ENCODE measurements at places on chromosomes 3 and 15.

GRCh38 chr15:63970621-63971426 is 75.5 kb downstream of the DAPK2 start:
- DNase-seq: no peak

DNA sequence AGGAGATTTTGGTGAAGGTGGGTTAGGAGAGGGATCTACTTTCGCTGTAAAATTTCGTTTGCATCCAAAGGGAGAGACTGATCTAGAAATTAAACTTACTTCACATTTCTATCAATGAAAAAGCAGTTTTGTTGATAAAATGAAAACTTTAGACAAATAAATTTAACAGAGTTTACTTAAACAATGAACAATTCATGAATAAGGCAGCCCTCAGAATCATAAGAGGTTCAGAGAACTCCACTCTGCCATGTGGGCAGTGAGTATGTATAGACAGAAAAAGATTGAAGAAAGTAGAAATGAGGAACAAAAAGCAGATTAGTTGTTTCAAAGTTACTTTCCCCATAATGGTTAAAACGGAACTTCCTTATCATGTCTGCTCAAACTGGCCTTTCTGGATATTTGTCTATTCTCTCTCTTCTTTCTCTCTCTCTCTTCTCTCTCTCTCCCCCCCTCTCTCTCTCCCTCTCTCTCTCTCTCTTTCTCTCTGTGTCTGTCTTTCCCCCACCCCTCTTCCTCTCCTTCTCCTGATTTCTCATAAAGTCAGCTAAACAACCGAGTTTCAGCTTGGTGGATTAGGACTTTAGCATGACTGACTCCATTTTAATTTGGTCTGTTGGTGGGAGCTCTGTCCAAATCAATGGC is 248.9 kb downstream of the TJP1 start:
- DNase-seq: no peak

DNA sequence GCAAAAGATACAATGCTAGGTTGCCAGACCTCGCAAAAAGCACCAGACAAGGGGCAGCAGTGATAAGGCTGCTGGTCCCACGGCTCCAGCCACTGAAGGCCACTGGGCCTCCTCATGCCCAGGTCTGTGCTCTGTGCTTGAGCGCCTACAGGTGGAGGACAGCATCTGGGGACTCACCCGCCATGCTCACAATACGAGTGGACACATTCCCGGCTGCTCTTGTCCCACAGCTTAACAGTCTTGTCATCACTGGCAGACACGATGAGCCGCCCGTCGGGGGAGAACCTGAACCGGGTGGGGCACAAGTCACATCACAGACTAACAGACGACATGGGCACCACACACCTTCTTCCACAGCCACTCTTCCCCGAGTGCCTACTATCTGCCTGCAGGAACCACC is 7.4 kb downstream of the POC1A start:
- no peak for DNase-seq

DNA sequence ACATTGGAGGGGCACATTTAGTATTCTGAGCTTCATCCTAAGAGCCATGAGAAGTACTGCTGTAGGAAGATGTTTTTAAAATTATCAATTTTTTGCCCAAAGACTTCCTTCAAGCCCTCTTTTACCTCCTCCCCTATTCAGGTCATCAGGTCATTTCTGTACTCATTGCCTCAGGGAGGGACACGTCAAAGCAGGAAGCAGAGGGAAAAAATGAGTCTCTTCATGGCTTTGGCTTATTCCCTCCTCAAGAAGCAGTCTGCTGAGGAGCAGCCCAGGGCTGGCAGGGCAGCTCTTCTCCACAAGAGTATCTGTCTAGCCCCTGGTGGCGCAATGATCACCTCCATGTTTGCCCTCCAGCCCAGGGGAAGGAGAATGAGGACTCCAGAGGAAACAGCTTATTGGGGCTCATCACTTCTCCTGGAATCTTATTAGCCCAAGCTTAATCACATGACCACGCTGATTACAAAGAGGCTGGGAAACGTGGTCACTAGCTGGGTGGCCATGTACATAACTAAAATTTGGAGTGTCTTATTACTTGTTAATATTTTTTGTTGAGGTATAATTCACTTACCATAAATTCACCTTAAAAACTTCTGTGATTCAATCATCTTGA is 44.2 kb upstream of the GATA2 start:
- DNase-seq: no peak

DNA sequence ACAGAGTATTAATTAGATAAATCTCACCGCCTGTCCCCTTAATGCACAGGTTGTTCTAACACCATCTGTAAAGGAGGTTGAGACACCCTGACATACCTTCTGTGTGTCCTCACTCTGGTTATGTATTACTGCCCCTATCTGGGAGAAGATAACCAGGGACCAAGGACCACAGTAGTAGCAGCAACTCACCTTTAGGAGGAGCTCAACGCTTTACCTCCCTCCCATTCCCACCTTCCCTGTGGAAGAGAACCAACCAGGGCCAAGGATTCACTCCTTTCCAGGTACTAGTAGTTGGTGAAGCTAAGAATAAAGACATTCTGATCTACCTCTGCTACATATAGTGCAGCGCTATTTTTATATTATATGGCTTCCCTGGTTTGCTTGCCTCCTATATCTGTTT is 232.6 kb downstream of the MEX3B start:
- no peak for DNase-seq

DNA sequence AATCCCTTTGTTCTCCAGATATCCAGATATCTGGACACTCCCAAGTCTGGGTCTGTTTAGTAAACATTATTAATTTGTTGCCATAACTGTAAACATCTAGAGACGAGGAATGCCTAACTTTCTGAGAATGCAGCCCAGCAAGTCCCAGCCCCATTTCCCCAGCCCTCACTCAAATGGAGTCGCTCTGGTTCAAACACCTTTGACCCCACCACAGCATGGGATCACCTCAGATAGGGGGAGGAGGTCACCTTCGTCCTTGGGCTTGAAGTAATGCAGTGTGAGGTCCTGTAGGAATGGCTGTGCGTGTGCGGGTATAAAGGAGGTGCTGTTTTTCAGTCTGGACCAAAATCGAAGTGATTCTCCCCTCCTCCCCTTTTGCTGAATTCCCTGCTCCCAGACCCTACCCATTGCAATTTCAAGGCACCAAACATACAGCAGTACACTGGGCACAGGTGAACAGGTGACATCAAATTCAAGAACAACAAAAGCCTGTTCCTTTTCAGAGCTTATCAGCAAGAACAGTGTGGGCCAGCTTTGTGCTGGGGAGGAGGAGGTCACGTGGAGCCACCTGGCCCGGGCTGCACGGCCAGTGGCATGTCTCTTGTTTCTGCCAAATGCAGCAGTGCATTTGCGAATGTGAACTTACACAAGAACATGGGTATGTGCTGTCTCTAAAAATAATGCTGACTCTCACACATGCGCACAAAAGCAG is 57.5 kb upstream of the TRPM1 start:
- no peak for DNase-seq

DNA sequence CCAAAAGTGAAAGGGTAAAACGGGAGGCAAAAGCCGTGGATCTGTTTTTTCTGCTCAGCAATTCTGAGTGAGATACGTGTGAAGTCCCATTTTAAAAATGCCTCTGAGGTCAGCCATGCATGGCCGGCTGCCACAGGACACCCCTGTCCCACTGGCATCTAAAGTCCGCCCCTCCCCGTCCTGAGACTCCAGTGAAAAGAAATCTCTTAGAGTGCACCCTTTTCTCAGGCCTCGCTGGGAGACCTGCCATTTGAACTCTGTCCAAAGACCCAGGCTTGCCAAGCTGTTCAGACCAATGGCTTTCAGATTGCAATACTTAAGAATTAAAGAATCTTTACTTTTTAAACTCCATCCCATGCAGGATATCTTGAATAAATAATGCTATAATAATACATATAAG is 61.0 kb upstream of the SLC24A5 start:
- DNase-seq: no peak

GRCh38 chr3:23889386-23889785 is 27.4 kb downstream of the NKIRAS1 start:
- no peak for DNase-seq

- no peak for DNase-seq
Observed at GRCh38 chr15:73934281-73934680, 8.0 kb downstream of the LOXL1 start.

DNA sequence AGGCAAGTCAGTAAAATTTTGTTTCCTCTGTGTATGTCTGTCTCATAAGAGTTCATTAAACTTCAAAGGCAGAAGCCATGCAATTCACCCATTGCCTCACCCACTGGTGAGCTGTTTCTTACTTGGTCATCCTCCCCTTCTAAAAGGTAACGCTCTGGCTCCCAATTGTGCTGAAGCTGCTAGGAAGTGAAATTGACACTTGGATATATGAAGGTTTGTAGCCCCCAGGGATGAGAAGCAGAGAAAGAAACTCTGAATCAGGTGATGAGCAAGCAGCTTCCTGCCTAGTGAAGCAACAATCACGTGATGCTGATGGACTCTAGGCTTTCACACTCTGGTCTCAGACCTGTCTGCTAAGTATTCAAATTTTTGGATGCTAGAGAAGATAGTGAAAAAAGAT is 70.7 kb downstream of the CD200R1L start:
- DNase-seq: no peak

- DNase-seq: no peak
Observed at GRCh38 chr3:42752441-42752840, 20.6 kb downstream of the CCDC13 start.

GRCh38 chr15:94487635-94488034 is 256.3 kb downstream of the MCTP2 start:
- DNase-seq: no peak

DNA sequence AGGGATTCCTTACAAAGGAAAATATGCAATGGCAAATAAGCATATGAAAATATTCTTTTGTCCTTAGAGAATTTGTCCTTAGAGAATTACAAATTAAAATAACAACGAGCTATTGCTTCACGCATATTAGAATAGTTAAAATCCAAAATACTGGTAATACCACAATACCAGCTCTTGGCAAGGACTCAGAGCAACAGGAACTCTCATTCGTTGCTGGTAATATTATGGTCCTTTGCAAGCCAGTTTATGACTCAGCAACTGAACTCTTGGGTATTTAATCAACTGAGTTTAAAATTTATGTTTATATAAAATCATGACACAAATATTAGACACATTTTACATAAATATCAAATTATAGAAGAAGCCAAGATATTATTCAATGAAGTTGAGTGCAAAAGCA is 1730.4 kb downstream of the SI start:
- DNase-seq: no peak

- no peak for DNase-seq
Observed at GRCh38 chr3:193400304-193400703, 21.8 kb upstream of the ATP13A5 start.

GRCh38 chr15:49619226-49619625 is 1.4 kb downstream of the FAM227B start:
- DNase-seq: no peak

DNA sequence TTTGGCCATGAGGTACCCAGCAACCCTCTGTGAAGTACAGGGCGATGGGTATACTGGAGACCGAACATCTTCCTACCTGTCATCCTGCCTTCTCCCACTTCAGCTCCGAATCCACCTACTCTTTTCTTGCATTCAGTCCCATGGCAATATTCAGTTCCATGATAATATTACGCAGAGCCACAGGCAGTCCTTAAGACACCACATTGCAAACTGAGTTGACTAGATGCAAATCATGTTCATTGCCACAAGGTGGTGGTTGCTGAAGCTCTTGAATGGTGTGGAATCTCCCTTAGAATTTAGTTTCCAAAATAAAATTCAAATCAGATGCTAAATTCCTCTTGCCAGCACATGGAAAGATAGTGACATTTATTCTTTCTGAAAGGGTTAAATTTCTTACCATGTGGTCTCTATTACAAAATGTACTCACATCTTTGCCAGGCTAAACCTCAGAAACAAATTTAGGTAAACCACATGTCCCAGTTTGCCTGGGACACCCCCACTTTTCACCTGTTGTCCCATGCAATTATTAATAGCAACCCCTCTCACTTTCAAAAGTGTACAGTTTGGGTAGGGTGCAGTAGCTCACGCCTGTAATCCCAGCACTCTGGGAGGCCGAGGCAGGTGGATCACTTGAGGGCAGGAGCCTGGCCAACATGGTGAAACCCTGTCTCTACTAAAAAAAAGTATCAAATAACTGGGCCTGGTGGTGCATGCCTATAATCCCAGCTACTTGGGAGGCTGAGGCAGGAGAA is 1.7 kb upstream of the NME9 start:
- no peak for DNase-seq

DNA sequence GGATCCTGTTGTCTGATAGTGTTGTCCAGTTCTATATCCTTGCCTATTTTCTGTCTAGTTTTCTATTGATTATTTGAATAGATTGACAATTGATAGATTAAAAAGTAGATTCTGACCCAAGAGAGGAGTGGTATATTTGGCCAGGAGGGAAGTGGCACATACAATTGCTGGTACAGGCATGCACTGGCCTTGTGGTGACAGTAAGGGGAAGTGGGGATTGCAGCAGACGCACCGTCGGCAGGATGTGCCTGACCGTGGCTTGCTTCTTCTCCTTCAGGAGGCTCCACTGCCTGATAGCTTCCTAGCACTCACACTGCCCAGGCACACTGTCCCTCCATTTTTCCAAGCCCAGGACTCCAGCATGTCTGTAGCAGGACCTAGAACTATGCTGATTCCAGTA is 10.5 kb downstream of the GABRG3 start:
- no peak for DNase-seq

DNA sequence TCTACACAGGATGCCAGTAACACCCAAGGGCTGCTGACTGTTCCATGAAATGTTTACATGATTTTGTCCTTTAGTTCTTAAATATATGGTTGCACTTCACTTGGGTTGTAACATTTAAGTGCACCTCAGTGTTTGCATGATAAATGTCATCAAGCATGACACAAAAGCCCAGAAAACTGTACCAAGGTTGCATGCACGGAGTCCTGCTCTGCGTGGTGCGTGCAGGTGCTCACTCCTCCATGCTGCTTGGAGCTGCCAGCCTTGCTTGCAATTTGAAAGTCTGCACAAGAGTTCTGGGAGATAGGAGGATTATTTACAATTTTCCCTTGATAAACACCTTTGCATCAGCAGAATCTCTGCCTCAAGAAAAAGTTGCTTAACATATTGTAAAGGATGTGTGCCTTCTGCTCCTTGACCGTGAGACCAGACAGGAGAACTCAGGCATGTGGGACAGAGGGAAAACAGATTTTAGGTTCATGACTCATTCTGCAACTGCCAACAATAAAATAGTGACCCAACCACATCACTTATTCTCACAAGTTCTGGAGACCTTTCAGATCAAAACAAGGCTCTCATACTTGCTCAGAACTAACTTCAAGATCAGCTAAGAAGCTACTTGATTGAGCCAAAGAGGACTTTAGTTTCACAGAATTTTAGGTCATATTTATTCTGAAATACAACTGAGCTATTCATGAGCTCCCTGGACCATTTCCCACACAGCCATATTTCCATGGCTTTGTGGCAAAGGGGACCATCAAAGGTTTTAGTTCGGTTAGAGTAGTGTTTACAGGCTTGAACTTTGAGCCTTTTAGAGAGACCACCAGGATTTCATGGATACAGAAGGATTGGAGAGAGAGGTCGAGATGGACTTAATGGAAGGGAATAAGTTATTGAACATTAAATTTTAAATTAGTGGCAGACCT is 128.4 kb upstream of the ZBED2 start:
- no peak for DNase-seq
